Pulmonary artery endothelial cell (primary cell): ENCODE measurements at places on chromosomes 1 and 21. TPM values are rescaled to one million over a fixed set of nuclear protein-coding genes. Genes with fewer than 3 reads are reported as not detected.

GRCh38 chr1:171792656-171793369 is 11.4 kb downstream of the METTL13 start:
- no peak for DNase-seq

DNA sequence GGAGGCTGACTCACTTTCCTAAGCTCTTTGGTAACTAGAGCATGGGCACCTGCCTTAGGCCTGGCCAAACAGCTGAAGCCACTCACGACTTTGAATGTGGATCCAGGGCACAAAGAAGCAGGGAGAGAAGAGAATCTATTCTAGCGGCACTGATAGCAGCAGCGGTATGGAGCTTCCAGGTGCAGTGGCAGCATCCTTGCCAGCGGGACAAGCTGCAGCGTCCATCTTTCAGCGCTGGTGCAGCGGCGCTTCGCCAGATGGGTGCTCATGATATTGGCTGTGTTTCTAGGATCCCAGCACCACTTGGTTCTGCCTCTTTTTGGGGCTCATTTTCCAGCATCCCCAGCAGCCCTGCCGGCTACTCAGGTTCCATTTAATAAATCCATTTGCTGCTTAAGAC is 184.2 kb downstream of the SLC44A5 start:
- DNase-seq: no peak

- no peak for DNase-seq
These were observed 13.9 kb downstream of the UBIAD1 start for GRCh38 chr1:11286735-11287410.

The FLG2 gene
- not detected in 2 replicates for total RNA-seq

The WLS gene
- total RNA-seq: 124 and 128 TPM in 2 replicates

DNA sequence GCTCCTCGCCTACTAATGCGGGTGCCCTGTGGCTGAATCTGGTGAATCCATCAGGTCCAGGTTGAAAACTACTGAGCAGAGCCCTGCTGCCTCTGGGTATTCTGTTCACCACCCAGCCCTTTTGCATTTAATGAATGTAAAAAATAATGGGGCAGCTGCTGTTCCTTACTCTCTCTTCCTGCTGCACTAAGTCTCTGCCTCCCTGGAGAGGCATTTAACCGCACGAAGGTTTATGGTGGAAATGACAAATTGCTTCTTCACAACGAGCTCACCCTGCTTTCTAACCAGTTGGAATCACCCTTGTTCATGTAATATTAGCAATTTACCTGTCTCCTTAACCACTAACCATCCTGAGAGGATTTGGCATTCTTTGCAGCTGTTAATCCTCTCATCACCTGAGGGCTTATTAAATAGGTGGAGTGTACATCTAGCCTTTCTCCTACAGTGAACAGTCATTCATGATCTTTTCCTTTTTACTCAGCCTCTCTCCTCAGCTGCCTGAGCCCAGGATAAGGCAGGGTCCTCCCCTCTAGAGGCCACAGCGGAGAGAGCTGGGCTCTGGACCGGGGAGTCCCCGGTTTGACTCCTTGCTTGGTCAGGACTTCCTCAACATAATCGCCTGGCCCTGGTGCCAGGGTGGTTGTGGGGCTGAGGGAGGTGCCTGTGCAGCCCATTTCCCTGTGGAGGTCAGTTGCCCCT is 97.6 kb downstream of the NOS1AP start:
- no peak for DNase-seq
